Foreskin keratinocyte (primary cell): ENCODE measurements at places on chromosomes 7 and 10. TPM values are rescaled to one million over a fixed set of nuclear protein-coding genes. Genes with fewer than 3 reads are reported as not detected.

Gene TRIM50
- total RNA-seq: not detected in 2 replicates

DNA sequence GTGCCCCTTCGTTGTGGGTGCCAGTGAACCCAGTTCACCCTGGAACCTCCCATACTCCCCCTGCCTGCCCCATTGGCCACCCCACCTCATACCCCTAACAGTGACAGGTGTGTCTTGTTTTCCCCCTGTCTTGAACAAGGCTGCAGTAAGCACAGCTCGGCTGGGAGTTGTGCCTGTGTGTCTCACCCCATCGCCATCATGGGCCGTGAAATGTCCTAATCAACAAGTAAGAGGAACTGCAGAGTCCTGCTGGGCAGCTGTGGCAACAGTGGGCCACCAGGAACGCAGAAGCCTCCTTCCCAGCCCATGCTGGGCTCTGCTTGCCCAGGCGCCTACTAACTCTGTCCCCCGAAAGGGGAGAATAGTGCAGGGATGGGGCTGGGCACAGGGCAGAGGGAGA is 91.6 kb downstream of the C10orf105 start:
- no peak for DNase-seq

GRCh38 chr7:81926-82756 is 110.2 kb upstream of the FAM20C start:
- no peak for DNase-seq

DNA sequence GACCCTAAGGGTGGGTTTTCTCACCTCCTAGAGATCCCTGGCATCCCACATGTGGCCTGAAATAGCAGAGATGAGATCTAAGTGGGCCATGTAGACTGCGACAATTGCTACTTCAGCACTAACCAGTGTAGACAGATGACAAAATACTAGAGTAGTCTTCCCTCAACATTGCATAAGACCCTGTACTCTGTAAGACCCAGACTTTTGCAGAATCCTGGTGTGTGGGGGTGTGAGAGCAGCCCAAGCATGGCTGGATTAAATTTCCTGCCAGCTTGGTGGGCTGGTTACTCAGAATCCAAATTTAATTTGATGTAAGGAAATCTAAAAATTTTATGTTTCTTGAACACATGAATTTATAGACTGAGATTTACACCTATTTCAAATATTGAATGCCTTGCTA is 88.3 kb downstream of the ZNF365 start:
- DNase-seq: no peak

- DNase-seq: no peak
Measured at GRCh38 chr10:86716466-86716865, 40.0 kb upstream of the BMPR1A start.

- no peak for DNase-seq
Measured at GRCh38 chr10:56142092-56142728, 218.8 kb downstream of the ZWINT start.

Gene OPN1SW
- total RNA-seq: not detected in 2 replicates

- DNase-seq: no peak
Measured at GRCh38 chr10:70197235-70197945, 27.1 kb upstream of the SAR1A start.

DNA sequence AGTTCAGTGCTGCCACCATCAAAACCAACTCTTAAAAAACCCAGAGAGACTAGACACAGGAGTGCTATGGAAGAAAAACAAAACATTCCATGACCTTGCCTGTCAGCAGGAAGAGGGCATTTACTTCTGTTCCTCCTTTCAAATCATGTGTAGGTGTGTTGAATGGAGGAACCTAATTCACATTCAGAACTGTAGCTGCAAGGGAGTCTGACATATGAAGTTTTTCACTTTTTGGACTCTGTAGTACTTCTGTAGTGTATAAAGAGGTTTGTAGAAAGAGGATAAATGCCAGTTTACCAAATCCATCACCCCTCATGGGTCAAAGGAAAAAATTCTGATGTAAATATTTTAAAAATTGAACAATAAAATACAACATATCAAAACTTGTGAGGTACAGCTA is 51.1 kb upstream of the SYPL1 start:
- no peak for DNase-seq

Gene CYP2C19
- total RNA-seq: not detected in 2 replicates

DNA sequence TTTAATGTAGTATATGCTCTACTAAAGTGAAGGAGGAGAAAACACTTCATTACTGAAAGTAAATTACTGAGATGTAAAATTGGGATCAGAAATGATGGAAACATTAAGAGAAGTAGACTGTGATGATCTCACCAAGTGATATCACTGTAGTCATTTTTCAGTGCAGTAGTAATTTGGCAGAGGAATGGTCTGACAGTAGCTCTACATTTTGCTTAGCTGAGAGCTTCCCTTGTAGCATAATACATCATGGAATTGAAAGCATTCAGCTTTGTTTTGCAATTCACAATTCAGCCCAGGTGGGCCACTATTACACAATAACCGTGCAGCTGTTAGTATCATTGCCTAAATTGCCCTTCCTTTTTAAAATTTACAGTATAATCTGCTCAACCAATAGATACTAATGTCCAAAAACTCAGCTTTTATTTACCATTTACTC is 19.4 kb upstream of the CABCOCO1 start:
- peak; percentile 60 for DNase-seq
